ENCODE measurements at places on chromosomes 2 and 18.
A peak's percentile ranks its signal among the peaks of the same experiment; 100 is the strongest.

DNA sequence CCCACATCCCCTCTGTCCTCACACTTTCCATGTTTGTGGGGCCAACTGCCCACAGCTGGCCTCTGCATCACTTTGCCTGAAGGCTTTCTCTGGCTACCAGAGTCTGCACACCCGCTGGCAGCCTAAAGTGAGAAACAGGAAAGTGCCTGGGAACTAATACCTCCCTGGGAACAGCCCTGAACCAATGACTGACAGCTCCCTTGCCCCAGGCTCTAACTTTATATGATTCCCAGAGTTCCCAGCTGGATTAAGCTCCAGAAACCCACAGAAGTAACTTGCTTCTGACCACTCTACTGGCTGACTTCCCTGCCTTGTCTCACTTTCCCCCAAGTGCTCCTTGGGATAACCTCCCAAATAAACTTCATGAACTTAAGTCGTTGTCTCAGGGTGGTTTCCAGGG, 159.6 kb upstream of the LMAN1 start:
- DNase-seq, result no peak

GRCh38 chr18:37565977-37566478, 430 bp upstream of the CELF4 start:
- DNase-seq, result peak; percentile 81

GRCh38 chr2:68588589-68588988, 54.8 kb upstream of the PROKR1 start:
- no peak for DNase-seq

- no peak for DNase-seq
Observed at GRCh38 chr2:145690183-145690778, 1170.4 kb upstream of the ZEB2 start.

GRCh38 chr18:13112982-13113381, 105.6 kb upstream of the LDLRAD4 start:
- no peak for DNase-seq

- no peak for DNase-seq
Observed at GRCh38 chr2:10477443-10478297, 29.5 kb upstream of the ODC1 start.

DNA sequence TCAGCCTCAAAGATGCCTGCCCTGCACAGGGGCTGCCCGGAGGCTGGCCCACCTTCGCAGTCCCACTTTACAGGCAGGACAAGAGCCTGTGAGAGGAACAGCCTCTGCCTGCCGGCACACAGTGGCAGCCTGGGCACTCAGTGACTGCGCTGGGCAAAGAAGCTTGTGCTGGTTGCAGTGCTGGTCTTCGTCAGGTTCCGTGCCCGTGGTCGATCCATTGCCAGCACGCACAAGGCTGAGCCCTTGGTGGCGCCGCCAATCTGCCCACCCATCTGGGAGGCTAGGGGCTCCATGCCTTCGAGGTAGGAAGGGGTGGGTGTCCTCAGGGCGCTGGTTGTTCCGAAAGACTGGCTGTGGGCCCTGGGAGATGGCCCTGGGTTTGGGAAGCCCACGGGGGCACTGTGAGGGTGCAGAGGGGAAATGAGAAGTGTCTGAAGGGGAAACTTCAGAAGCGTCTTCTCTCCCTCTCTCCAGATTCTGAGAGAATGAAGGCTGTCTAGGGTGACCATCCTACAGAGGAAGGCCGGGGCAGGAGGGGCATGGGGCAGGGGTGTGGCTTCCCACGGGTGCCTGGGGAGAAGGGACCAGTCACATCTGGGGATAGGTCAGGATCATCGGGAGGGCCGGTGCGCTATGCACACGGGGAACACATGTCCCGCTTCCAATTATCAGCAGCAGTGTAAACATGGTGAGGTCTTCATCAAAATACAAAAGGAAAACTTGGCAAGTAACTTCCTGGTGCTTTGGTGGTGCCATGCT, 49.1 kb upstream of the HS6ST1 start:
- no peak for DNase-seq

- DNase-seq, result no peak
Observed at GRCh38 chr2:66489436-66489835, 54.5 kb downstream of the MEIS1 start.

GRCh38 chr18:9526458-9526857, 51.1 kb downstream of the RALBP1 start:
- DNase-seq, result no peak

DNA sequence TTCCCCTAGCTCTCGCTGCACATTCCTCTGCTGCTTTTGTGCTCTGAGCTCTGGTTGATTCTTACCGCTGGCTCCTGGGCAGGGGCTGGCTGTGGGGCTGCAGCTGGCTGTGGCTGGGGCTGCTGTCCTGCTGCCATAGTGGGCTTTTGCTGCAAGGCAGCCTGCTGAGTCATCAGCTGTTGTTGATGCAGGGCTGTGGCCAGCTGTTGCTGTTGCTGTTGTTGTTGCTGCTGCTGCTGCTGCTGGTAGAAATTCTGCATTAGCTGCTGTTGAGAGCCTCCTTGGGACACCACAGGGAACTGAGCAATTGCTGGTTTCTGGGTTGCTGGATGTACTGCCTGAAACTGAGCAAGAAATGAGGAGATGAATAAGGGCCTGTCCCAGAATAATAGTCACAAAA, 77.2 kb upstream of the NFU1 start:
- no peak for DNase-seq

- no peak for DNase-seq
Observed at GRCh38 chr2:112566104-112566503, 18.3 kb upstream of the CHCHD5 start.

DNA sequence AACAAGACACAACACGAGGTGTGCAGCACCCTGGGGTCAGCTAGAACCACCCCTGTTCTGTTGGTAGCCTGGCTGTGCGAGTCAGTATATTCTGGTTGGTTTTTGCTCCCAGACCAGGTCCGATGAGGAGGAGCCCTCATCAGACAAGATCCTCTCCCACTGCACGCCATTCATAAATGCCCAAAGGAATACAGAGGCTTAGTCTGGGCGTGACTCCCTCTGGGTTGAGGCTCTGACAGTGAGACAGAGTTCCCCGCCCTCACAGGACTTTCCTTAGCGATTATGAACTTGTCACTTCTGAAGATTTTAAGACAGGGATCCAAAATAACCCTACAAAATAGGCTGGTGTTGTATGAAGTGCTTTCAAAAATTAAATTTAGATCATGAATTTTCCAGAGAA, 85.5 kb upstream of the MC2R start:
- no peak for DNase-seq

GRCh38 chr2:26268213-26268612, 23.5 kb downstream of the HADHB start:
- no peak for DNase-seq

GRCh38 chr2:58710795-58711279, 469.7 kb upstream of the FANCL start:
- DNase-seq, result no peak

DNA sequence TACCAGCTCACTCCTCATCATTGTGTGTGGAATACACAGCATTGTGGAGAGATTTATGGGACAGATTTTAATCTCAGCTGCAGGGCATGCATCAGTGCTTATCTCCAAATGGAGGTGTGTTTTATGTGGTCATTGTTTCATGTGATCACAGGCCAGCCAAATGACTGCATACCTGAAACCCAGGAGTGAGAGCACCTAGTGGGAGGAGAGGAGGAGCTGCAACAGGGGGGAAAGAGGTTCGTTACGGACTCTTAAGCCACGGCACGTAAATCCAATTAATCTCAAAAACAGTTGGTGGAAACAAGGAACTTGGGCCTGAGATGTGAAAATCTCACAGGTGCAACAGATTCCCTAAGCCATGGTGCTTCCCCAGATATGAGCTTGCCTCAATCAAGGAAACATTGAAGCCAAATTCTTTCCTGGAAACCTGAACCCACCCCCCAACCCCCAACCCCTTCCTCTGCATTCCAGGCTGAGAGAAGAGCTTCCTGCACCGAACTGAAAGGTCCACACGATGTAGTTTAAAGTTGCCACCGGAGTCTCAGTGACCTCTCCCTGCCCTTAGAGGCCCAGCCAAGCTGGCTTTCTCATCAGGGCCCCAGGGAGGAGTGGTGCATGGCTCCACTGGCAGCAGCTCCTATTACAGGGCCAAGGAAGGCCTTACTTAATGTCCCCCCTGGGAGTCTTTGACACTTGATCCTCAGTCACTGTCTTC, 167.4 kb downstream of the C1D start:
- DNase-seq, result no peak

GRCh38 chr2:159775021-159775420, 23.0 kb downstream of the CD302 start:
- DNase-seq, result no peak

GRCh38 chr2:241020201-241020600, 21.8 kb downstream of the SNED1 start:
- DNase-seq, result no peak

GRCh38 chr2:16840496-16841172, 175.0 kb upstream of the CYRIA start:
- no peak for DNase-seq

- DNase-seq, result no peak
Observed at GRCh38 chr2:25551316-25551715, 122.1 kb downstream of the DTNB start.

- no peak for DNase-seq
Observed at GRCh38 chr2:113910110-113910717, 20.3 kb downstream of the ACTR3 start.

DNA sequence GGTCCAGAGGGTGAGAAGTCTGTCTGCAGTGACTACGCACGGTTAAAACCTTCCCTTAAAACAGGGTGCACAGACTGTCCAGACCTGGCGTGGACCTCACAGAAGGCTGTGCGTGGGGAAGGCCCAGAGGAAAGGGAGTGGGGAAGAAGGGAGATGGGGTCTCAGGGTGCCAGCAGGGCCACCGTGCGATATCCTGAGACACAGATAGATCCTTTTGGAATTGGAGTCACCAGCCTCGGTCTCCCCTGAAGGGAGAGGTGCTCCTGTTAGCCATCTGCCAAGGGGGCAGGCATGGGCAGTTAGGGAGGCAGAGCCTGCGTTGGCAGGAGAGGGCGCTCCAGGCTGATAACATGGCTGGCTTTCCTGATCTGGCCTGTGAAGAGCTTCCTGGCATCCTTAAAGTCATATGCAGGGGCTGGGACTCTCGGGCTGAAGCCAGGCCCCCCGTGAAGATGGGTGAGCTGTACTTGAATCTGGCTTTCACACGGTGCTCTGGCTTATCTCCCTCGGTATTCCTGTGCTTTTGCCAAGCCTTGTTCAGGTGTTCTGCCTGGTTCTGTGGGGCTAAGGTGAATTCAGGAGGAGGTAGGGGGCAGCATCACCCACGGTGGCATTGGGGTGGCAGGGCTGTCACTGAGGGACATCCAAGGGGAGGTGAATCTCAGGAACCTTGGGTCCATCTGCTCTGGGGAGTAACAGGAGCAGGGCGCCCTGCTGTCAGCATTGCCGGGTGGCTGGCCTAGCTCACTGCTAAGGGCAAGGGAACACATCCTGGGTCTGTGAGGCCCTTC, 107.2 kb upstream of the SMAD2 start:
- no peak for DNase-seq

GRCh38 chr2:227871375-227871791, at the start of gene DAW1:
DAW1 (plus strand) TSS chr2:227871631; CDS start chr2:227871690, 59 bp downstream.
- DNase-seq, result no peak

- DNase-seq, result no peak
Observed at GRCh38 chr18:59631583-59632181, 65.5 kb downstream of the CCBE1 start.

DNA sequence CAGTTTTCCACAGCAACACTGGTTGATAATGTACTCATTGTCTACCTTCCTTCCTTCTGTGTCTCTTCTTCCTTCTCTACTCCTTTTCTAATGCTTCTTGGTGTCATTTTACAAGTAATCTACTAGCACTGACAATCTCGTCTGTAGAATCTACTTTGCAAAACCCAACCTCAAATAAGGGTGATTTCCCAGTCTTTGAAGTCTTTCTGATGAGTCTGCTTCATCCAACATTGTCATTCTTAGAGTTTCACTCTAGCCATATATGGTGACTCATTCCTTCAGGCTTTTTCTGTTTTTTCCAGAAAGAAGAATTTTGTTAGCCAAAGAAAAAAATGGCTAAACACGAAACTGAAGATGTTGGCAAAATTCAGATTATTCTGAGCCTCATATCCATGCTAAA, 288.7 kb downstream of the MBD2 start:
- no peak for DNase-seq

DNA sequence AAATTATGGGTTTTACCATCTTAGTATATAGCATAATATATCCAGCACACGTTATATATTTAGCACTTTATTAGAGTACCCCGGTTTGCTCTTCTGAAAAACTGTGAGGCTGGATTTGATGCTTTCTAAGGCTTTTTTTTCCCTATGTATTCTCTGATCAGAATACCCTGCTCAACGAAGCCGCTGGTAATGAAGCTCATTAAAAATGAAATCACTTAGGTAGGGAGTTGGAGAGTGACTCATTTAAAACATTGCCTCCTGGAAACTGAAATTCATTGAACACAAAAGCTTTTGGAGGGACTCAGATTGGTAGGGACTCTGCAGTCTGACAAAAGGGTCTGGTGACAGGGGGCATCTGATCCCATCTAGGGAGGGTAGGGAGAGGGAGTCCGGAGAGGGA, 365.4 kb upstream of the MEX3C start:
- no peak for DNase-seq

- DNase-seq, result no peak
Observed at GRCh38 chr2:101083613-101084012, 67.6 kb downstream of the TBC1D8 start.

DNA sequence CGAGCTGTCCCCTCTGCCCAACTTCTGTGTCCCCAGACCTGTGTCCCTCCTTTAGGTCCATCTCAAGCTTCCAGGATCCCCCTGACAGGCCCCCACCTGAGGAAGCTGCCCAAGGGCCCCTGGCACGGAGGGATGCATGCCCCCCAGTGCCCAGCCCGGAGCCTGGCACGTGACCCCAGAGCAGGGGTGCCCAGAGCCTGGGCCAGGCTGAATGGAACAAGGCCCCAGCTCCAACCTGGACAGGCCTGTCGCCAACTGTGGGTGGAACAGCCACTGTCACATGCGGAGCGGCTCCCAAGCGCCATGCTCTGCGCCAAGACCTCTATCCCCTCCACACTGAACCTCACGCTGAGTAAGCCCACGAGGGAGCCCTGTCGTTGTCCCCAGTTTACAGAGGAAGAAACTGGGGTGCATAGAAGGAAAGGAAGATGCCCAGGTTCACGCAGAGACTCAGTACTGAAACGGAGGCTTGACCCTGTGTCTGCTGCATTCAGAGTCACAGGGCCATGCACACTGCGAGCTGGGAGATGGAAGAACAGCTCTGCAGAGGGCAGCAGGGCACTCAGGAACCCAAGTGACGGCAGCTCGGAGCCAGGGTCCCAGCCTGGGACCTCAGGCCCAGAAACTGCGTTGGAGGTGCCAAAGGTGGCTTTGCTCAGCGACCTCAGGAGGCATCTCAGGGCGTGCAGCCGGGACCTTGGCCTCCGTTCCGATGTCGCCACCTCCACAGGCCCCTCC, 5.5 kb upstream of the ECEL1 start:
- DNase-seq, result no peak

- DNase-seq, result no peak
Observed at GRCh38 chr2:173076581-173077345, 1.1 kb downstream of the MAP3K20 start.

- DNase-seq, result no peak
Observed at GRCh38 chr2:161165811-161166210, 5.6 kb downstream of the TANK start.

GRCh38 chr2:240340361-240340761, 95.1 kb upstream of the GPC1 start:
- no peak for DNase-seq
